Activated naive CD8-positive, alpha-beta T cell treated with anti-CD3 and anti-CD28 coated beads, Interleukin-2, amount 50 U/mL, for 16 hours (primary cell): ENCODE measurements at places on chromosomes 7 and 10.

DNA sequence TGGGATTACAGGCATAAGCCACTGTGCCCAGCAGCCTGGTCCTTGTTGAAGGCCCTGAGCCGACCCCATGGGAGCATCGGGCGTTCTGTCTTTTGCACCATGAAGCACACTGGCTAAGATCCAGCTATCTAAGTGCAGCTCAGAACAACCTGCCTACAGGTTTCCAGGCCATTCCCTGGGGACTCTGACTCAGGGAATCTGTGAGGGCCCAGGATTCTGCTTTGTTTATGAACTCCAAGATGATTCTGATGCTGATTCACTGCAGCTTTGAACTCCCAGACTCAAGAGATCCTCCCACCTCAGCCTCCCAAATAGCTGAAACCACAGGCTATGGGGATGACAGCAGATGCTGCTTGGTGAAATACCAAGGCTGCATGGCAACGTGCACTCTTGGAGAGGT is 30.2 kb downstream of the NPTX2 start:
- DNase-seq = no peak

- DNase-seq = no peak
Observed at GRCh38 chr10:127063762-127064161, 132.6 kb downstream of the INSYN2A start.

GRCh38 chr10:93333278-93333978 is 148.7 kb downstream of the MYOF start:
- DNase-seq = no peak

- no peak for DNase-seq
Observed at GRCh38 chr7:100465702-100466311, 1.7 kb upstream of the SPACDR start.

DNA sequence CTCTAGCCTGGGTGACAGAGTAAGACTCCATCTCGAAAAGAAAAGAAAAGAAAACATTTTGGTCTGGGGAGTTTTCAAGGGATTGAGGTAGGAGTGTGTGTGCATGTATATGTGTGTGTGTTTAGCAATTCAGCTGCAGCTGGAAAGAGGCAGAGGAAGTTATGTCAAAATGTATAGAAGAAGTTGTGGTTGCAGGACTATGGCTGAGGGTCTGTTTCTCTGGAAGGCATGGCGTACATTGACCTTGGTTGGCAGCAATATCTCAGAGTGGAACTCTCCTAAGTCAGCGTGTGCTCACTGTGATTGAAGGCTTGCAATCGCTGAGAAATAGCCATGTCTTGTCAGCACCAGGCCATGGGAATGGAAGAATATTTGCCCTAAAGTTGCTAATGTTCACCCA is 28.6 kb upstream of the RHBDD2 start:
- no peak for DNase-seq

DNA sequence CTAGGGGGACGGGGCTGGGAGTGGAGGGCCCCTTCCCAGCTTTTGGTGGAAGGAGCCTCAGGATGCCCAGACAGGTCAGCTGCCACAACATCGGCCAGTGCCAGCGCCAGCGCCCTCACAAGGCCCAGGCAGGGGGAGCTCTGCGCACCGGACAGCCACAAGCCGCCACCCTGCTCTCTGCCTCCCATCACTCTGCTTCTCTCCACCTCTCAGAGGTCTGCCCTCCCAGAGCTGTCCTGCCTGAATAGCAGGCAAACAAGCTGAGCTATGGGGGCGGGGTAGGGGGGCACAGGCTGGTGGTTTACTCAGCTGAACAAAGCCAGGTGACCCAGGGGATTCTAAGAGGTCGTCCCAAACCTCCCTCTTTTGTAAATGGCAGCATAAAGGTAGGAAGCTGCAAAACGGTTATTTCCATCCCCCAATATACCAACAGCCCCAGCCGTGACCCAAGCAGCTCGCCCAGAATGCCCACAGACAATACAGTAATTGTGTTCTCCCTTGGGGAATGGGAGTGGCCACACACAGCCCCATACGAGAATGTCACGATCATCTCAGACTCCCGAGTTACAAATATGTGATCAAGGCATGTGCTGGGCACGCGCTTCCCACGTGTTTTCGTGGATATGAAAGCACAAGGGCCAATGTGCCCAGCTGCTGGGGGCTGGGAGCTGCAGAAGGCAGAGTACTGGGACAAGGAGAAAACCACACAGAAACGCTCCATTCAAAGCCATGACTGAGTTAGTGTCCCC is 19.7 kb downstream of the FAM53B start:
- DNase-seq = no peak
